NCI-H446 treated with DMSO at 0.1 percent for 48 hours (cell line): ENCODE measurements at places on chromosomes 13 and 19.

DNA sequence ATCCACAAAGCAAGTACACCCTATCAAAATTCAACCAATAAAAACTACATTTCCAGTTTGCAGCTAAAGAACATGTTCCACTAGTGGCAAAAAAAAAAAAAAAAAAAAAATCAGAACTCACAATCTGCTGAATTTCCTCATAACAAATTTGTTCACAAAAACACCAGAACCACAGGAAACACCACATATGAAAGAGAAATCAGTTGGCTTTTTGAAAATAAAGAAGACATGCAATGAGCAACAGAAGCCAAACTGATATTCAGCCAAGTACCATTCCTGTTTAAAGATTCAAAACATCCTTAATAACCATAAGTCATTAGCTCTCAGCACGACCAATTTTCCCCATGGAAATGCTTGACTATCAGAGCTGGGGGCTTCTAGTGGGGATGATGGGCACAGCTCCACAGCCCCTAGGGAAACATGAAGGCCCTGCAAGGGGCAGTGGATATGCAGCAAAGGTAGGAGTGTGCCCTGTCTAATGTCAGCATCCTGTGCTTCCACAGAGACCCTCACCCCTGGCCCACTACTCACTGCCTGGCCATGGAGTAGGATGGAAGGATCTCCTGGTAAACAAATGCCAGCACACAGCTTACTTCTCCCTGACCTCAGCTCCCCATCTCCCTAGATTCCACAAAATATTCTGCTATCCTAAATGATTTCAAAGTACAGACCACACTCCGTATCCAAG, 74.0 kb upstream of the DOCK9 start:
- no peak for DNase-seq

DNA sequence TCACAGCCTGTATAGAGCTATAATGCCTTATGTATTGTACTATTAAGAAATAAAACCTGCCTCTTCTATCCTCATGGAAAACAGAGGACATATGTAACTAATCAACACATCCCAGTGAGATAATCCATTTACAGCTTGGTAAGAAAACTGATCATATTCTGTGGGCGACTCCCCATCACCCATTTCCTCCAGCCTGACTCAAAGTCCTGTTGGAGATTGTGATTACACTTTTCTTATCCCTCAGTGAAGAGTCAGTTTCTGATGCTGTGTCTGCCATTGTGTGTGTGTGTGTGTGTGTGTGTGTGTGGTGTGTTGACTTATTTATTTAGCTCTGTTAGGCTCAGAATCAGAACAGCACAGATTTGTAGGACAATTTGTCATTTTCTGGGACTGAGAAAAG, 212.8 kb downstream of the FGF9 start:
- DNase-seq, result no peak

- no peak for DNase-seq
Observed at GRCh38 chr13:101397742-101398141, 18.6 kb downstream of the NALCN start.

DNA sequence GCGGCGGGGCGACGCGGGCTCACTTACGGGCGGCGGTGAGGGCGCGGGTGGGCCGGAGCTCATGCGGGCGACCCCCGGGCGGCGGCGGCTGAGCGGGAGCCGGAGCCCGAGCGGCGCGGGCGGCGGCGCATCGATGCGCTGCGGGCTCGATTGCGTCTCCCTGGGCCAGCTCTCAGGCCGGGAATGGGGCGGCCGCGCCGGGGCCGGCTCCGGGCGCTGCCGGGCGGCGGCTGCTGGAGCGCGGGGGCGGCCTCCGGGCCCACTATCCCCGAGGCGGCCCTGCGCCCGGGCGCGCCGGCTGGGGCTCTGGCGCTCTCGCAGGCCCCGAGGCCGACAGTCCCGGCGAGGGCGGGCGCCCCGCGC, 1.4 kb upstream of the TSHZ3 start:
- no peak for DNase-seq

DNA sequence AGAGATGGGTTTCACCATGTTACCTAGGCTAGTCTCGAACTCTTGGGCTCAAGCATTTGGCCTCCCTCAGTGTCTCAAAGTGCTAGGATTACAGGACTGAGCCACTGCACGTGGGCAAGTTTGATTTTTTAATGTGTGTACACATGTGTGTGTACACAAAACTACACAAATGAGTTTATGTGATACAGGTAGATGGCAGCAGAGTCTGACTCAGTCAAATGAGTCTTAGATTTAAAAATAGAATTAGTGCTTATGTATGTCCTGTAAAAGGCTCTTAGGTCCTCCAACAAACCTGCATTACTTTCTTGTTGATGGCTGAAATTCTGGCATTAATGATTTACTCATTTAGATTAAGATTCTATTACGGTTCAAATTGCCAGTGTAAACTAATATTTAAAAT, 293.7 kb downstream of the PCDH17 start:
- no peak for DNase-seq

DNA sequence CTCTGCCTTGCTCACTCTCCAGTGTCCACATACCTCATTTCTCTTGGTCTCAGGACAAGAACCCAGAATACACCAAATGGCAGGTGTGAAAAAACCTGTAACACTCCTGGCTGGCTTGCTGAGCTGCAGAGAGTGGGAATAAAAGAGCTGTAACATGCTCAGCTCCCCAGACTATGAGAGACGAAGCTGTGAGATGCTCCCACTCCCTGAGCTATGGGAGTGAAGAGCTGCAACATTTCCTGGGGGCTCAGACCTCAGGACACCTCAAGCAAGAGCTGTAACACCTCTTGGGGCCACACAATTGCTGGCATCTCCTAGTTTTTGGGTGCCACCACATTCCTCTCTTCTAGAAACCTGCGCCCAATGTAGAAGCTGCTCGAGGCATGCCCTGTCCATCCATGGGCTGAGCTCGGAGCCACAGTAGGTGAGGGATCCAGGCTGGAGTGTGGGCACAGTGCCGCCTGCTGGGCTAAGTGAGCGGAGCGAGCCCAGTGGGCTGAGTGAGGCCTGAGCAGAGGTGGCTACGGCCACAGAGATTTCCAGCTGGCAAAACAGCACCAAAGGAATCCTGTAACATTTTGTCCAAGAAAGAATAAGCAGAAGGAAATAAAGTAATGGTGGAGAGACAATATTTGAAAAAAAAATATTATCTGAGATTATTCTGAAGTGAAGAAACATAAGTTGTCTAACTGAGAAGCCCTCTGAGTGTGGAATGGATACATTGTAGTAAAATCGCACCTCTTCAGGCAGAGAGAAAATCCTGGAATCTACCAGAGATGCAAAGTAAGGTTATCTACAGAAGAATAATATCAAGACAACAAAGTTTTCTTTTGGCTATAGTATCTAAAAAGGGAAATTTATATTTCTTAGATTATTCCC, 186.2 kb upstream of the PCDH9 start:
- no peak for DNase-seq

GRCh38 chr13:46530084-46530935, 22.7 kb upstream of the LRCH1 start:
- DNase-seq, result no peak

DNA sequence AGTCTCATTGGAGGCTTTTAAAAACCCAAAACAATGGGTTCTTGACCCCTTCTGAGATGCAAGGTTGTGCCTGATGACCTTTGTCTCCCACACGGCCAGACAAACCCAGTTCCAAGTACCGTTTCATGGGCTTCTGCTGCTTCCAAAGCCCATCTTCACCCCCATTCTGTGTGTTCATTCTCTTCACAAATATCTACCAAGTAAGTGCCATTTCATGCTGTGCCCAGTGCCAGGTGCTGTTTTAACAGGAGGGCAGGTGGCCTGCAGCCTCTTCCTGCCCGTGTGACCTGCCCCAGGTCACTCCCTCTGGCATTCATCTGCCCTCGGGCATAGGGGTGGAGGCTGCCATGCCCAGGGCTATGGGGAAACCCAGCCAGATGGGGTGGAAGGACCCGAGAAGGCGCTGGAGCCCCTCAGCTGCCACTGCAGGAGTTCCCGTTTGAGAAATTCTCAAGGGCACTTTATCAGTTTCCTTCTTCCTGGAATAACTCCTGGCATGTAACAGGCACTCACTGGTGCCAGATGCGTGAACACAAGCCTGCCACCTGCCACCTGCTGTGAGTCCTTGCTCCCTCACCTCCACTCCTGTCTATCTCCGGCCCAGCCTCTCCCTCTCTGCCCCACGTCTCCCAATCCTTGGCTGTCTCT, 12.5 kb downstream of the CAPN12 start:
- DNase-seq, result no peak

GRCh38 chr13:28530729-28531076, 35.8 kb upstream of the FLT1 start:
- DNase-seq, result no peak

DNA sequence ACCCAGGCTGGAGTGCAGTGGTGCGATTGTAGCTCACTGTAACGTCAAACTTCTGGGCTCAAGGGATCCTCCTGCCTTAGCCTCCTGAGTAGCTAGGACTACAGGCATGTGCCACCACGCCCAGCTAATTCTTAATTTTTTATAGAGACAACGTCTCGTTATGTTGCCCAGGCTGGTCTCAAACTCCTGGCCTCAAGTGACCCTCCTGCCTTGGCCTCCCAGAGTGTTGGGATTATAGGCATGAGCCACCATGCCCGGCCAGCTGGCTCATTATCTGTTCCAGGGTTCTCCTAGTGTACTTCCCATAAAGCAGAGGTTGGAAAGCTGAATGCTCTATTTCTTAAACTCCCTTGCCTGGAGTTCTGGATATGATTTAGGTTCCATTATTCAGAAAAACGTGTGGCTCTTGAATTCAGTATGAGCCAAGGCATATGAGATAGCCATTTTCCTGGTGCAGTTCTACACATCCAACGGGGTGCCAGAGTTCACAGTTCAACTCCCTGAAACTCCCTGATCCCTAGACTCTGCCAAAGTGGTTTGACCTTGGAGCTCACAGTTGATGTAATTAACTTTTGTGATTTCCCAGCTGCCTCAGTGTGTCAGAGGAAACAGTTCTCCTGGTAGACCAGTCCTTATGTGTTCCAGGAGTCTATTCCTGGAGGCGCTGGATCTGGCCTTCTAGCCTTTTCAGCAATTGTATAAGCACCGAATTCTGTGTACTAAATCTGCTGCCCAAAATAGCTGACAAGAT, 21.6 kb downstream of the GPR183 start:
- no peak for DNase-seq

GRCh38 chr19:45657520-45658167, 10.4 kb upstream of the GIPR start:
- no peak for DNase-seq

GRCh38 chr13:101490406-101491015, 38.0 kb downstream of the ITGBL1 start:
- DNase-seq, result no peak

DNA sequence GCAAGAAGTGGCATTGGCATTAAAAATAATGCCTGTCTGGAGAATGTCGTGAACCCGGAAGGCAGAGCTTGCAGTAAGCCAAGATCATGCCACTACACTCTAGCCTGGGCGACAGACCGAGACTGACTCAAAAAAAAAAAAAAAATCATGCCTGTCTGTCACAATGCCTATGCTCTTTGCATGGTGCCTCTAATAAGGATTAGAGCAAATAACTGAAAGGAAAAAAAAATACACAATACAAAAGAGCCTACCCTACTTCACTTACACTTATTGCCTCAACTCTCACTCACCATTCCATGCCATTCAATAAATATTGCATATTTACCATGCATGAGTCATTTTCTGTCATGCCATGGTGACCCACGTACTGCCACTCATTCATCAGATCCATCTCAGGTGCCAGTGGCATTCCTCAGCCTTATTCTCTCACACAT, 49.1 kb downstream of the TBC1D4 start:
- DNase-seq, result no peak

DNA sequence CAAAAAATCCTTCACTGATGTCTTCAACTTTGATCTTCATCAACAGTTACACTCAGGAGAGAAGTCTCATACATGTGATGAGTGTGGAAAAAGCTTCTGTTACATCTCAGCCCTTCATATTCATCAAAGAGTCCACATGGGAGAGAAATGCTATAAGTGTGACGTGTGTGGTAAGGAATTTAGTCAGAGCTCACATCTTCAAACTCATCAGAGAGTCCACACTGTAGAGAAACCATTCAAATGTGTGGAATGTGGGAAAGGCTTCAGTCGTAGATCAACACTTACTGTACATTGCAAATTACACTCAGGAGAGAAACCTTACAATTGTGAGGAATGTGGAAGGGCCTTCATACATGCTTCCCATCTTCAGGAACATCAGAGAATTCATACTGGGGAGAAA, 8.4 kb upstream of the ZNF226 start:
- DNase-seq, result no peak

- no peak for DNase-seq
Observed at GRCh38 chr13:28680541-28680940, 21.6 kb downstream of the POMP start.

DNA sequence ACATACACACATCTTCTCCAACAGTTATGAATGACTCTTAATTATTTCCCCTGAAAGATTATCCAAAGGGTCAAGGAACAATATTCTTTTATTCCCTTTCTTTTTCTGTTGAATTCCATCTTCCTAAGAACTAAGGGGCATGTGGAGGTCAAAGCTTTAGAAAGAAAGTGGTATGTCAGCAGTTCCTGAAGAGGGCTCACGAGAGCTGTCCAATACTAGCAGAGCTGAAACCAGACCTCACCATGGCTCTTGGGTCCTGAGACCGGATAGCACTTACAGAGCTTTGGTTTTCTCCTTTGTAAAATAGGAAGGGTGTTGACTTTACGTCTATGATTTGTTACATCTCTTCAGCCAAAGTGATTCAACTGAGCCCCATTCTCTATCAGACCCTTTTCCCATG, 109.8 kb upstream of the FREM2 start:
- no peak for DNase-seq

DNA sequence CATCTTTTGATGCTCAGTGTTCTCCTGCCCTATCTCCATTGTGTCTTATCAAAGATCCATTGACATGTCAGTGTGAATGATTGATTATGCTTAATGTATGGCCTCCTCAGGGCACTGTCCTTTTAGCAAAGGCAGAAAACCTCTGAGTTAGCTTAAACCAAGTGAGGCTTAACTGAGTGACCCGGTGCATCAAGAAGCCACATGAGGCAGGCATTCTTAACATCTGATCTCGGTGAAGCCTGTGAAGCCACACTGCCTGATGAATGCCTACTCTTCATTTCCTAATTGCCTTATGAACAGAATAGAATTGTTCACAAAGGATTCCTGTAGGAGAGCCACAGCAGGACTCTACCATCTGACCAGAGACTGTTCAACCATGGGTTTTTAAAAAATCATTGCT, 168.1 kb upstream of the SOX21 start:
- no peak for DNase-seq

- no peak for DNase-seq
Observed at GRCh38 chr13:20221772-20222171, 10.3 kb downstream of the GJB6 start.

GRCh38 chr13:80265348-80265747, 75.6 kb downstream of the SPRY2 start:
- no peak for DNase-seq

DNA sequence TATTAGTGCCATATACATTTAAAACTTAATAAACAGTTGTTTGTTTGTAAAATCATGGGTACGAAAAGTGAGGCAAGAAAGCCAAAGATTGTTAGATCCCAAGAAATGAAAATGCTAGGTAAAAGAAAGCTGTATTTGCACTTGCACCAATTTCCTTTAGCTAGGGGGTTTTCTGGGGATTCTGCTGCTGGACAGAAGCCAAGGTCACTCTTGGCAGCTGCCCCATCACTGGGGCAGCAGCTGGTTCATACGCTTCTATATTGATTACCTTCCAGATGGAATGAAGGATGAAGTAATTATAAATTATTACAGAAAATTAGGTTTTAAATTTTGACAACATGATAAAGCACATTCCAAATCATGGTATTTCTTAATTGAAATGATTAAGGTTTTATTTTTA, 127.4 kb downstream of the SLITRK5 start:
- peak; percentile 42 for DNase-seq

GRCh38 chr19:41123716-41124294, 9.6 kb downstream of the CYP2F1 start:
- DNase-seq, result no peak
